ENCODE measurements at places on chromosomes 2 and 18. TPM values are rescaled to one million over a fixed set of nuclear protein-coding genes. Genes with fewer than 3 reads are reported as not detected.

- DNase-seq = no peak
Measured at GRCh38 chr2:168561991-168562390, 105.9 kb downstream of the CERS6 start.

DNA sequence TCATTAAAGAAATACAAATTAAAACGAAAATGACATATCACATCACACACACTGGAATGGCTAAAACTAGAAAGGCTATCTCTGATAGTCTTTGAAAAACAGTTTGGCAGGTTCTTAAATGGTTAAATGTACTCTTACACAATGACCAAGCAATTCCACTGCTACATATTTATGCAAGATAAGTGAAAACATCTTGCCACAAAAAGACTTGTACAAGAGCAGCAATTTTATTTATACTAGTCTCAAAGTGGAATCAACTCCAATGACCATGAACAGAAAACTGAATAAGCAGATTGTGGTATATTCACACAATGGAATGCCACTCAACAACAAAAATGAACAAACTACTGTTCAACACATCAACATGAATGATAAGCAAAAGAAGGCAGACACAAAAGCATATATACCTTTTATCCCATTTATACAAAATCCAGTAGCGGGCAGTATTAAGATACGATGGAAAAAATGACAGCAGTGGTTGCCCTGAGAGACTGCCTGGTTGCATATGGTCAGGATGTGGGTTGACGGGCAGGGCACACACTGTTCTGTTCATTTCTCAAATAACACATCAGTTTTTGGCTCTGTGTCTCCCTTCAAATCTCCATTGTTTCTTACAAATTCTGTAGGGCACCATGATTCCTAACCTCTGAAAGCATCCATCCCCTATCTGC, 25.4 kb downstream of the SP100 start:
- peak; percentile 71 for DNase-seq

DNA sequence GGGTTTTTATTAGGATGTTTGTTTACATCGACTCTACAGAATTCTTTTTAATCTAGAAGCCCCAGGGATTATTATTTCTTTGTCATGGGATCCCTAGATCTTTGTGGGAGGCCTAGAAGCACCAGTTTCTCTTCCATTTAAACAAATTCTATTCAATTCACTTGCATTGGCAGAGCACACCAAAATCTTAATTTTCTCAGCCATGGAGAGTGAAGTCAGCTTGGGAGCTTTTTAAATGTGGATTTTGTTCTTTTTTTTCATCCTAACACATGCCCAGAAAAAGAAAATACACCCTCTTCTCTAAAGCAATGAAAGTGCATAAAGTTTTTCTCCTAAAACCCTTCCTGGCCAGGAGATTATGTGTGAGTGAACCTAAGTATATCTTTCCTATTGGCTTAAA, 38.5 kb downstream of the CDCA7 start:
- DNase-seq = no peak

Gene CCDC102B
- 34.0 TPM for total RNA-seq

DNA sequence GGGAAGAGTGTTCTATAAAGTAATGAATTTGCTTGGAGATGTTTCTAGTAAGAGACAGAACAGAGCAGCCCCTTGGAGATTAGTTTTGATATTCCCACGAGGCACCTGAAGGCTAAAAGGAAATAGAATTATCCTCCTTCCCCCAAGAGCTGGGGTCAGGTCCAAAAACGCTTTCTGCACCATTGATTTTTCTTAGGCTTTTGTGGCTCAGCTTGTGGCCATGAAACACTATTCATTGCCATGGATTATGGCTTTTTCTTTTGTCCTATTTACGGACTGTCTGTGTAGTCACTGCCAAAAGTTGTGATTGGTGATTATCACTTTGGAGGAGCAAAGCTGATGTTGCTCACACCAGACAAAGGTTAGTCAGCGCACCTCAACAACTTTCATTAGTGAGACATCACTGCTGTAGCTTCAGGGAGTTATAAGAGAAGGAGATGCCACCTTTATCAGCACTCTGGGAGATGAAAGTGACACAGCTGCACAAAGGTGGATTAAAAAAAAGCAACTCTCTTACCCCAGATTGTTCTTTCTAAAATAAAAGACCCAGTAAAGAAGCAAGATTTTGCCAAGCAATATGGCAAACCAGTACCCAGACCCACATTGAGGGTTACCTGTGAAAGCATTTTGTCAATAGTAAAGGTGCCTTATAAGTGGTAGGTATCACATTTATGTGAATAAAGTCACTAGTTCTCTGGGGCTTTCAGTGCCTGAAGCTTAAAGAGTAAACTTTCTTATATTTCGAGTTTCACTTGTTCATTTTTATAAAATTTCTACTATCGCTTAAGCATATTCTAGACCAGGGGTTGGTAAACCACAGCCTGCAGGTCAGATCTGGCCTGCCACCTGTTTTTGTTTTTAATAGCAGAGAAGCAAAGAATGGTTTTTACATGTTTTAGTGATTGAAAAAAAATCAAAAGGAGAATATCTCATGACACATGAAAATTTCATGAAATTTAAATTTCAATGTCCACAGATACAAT, 10.6 kb downstream of the CXCR4 start:
- DNase-seq = no peak
